ENCODE measurements at places on chromosomes 13 and 19.

DNA sequence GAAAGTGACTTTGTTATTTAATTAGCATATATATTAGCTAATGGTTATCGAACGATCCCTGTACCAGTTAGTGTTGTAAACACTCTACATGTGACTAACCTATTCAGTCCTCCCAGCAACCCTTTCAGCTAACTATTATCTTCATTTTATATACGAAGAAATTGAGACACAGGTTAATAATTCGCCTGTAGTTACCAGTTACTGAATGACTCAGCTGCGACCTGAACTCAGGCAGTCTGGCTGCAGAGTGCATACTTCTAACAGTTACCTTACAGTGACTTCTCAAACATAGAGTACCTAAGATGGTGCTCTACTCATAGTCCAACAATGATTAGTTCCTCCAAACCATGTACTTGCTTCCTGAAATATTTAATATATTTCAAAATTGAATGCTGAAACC lies 117.7 kb downstream of the FNDC3A start:
- no peak for DNase-seq

- DNase-seq, result no peak
Observed at GRCh38 chr19:50392759-50393158, 8.6 kb downstream of the POLD1 start.

- DNase-seq, result no peak
Observed at GRCh38 chr13:112658808-112659207, 31.0 kb upstream of the ATP11A start.

GRCh38 chr13:98056839-98057410 lies 86.0 kb upstream of the FARP1 start:
- no peak for DNase-seq

GRCh38 chr19:43409415-43409814 lies 5.3 kb upstream of the TEX101 start:
- DNase-seq, result no peak

DNA sequence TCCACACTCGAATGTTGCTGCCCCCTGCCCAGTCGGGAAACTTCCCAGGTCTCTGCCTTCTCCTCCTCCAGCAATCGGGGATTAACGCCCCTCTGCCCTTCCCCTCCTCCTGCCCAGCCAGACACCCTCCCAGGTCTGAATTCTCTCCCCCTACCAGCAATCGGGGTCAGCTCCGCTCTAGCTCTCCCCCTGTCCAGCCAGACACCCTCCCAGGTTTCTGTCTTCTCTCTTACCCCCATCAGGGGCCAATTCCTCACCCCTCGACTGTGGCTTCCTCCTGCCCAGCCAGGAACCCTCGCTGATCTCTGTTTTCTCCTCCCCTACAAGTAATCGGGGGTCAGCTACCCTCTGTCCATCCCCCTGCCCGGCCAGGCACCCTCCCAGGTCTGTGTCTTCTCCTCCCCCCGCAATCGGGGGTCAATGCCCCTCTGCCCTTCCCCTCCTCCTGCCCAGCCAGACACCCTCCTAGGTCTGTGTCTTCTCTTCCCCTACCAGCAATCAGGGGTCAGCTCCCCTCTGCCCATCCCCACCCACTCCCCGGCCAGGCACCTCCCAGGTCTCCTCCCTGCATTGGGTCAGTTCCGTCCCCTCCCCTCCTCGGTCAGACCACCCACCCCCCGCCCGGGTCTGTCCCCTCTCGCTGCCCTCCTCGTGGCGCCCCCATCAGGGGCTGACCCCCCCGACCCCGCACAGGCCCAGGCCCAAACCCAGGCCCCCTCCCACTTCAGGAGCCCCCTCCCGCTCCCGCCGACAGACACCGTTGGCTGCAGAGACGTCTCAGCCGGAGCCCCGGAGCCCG lies 668 bp downstream of the ZFR2 start:
- no peak for DNase-seq

GRCh38 chr13:62747629-62748028 lies 1332.0 kb upstream of the PCDH20 start:
- no peak for DNase-seq

Data from CD4-positive, alpha-beta T cell treated with Interleukin-15 for 4 hours (primary cell).